ENCODE measurements at places on chromosomes 2 and 18.

GRCh38 chr2:8513601-8514273 is 168.1 kb upstream of the ID2 start:
- DNase-seq = no peak

DNA sequence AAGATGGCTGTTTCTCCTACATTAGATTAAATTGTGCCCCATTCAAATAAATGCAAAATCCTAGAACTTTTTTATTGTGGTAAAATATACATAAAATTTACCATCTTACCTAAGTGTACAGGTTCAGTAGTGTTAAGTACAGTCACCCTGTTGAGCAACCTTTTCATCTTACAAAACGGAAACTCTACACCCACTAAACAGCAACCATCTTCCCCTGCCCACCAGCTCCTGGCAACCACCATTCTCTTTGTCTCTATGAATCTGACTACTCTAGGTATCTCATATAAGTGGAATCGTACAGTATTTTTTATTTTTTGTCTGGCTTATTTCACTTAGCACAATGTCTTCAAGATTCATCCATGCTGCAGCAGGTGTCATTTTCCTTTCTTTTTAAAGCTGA is 53.0 kb downstream of the ASXL2 start:
- DNase-seq = no peak

- no peak for DNase-seq
Measured at GRCh38 chr2:241961454-241961853, 91.9 kb downstream of the RTP5 start.

DNA sequence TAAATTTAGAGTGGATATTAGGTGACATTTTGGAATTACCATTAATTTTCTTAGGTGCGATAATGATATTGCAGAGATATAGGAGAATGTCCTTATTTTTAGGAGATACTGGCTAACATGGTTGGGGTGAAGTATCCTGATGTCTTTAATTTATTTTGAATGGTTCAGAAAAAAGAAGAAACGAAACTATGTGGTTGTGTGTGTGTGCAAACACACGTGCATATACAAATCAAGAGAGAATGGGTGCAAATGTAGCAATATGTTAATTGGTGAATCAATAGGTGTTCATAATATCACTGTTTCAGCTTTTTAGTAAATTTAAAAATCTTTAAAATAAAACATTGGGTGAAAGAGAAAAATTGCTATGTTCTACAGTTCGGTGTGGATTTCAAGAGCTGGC is 140.9 kb downstream of the DIS3L2 start:
- DNase-seq = no peak

DNA sequence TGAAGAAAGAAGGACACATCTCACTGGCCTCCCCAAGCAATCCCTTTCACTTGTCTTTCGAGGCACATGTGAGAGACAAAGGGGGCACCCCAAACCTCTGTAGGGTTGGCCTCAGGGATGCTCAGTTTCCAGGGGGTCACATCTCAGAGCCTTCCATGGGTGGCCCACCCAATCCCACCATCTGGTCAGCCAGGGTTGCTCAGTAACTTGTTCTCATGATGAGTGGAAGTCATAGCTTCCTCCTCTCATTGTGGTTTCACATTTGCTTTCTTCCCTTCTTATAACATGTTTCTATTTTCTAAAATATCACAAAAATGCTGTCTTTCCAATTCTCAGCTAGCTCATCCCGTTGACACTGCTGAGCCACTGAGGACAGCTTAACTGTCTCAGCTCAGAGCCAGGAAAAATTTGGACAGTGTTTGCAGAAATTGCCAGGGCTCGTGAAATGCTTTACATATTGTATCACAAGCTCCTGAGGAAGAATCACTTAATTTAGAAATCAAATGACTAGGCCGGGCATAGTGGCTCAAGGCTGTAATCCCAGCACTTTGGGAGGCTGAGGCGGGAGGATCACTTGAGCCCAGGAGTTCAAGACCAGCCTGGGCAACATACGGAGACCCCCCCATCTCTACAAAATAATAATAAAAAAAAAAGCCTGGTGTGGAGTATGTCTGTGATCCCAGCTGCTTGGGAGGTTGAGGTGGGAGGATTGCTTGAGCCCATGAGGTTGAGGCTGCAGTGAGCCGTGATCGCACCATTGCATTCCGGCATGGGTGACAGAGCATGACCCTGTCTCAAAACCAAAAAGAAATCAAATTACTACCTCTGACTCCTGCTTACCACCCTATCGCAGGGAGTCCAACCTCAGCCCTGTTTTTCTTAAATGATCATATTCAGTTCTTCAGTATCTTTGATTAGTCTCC is 129.3 kb downstream of the PRKCE start:
- DNase-seq = no peak

DNA sequence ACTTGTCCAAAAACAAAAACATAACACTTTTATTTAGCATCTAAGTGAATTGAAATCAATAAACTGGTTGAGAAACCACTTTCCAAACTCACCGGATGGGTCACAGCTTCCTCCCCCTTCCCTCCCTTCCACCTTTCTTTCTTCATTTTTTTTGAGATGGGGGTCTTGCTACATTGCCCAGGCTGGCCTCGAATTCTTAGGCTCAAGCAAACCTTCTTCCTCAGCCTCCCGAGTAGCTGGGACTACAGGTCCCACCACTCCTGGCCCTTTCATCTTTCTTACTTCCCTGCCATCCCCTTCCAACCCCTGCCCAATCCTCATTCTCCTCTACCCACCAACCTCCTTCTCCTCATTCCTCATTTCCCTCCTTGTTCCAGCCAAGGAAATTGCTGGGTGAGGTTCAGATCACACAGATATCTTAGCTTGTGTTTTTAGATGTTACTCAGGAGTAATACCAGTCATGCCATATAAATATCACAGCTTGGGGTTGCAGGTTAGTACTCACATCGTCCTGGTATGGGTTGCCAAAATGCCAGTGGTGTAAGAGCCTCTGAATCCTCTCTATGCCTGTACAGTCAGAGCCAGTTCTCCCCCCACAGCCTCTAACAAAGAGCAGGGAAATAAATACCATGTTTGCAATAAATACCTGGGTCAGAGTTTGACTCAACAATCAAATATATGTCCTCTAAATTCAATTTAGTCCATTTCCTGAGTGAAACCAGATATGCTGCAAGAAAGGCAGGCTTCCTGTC is 132.7 kb upstream of the NDUFV2 start:
- no peak for DNase-seq

- no peak for DNase-seq
Measured at GRCh38 chr2:226600802-226601201, 198.8 kb downstream of the IRS1 start.

- no peak for DNase-seq
Measured at GRCh38 chr2:123163398-123163797, 861.7 kb upstream of the CNTNAP5 start.

DNA sequence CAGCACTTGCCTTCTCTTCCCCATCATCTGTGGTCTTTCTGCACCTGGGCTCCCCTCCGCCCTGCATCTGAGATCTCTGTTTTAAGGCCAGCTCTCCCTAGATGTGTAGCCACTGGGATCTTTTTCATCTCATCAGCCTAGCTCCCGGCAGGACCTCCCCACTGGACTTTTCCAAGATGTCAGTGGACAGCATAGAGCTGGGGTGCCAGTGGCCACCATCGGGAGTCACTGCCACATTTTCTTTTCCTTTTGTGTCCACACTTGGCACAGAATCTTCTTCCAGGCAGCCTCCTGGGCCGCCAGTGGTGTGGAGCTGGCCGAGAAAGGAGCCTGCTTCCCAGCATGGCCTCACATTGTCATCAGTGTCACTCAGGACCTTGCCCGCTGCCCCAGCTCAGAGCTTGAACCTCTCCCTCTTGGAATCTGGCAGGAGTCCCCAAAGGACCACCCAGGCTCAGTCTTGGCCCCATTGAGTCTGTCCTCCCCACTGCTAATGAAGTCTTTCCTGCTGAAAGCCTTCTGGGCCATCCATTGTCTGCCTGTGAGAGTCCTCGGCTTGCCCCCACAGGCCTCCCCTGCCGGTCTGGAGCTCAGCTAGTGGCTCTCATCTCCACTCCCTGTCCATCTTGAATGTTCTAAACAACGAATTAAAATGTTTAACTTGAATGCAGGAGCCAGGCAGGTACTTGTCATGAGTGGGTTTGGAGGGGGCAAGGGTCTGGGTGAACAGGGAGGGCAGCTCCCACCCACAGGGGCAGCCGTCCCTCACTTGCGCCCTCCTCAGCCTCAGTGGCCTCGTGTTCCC is 324.4 kb downstream of the GBX2 start:
- no peak for DNase-seq

DNA sequence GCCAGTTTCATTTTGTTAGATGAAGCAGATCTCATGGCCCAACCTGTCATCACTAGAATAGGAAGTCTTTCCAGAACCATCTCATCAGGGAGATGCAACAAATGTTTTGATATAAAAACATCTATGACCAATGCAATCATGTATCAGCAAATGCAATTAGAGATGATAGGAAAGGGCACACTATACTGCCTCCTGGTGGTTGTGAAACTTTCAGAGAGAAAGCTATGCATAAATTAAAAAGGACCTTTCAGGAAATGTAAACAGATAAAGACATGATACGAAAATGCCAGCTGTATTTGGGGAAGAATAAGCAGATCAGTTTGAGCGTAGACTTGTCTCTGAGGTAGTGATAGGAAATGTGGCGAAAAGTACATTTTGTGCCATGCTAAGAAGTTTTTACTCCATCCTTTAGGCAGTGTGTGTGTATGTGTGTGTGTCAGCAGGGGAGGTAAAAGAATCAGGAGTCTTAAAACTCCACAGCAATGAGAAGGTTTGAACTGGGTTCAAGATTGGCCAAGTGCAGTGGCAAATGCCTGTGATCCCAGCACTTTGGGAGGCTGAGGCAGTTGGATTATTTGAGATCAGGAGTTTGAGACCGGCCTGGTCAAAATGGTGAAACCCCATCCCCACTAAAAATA is 479.3 kb downstream of the CPS1 start:
- DNase-seq = no peak

DNA sequence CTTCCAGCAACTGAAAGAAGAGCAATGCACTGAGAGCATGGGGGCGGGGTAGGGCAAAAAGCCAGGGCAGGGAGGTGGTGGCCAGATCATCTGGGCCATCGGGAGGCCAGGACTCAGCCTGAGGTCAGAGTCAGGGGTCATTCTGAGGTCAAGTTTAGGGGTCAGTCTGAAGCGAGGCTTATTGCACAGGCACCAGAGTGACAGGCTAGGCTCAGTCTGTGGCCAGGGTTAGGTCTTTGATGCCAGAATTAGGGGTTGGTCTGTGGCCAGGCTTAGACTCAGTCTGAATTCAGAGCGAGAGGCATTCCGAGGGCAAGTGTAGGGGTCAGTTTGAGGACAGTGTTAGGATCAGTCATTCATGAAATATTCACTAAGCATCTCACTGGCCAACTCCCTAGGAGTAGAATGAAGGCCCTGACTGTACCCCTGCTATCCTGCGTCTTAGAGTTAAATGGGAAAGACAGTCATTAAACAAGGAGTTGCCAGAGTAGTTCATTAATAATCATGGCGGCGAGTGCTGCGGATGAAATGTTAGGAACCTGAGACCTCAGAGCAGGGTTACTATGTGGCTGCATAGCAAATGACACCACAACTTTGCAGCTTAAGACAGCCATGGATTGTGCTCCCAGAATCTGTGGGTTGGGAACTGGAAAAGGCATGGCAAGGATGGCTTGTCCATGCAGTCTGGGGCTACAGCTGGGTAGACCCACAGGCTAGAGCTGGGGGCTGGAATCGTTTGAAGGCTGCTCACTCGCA is 198.7 kb downstream of the CYP26B1 start:
- DNase-seq = no peak

GRCh38 chr2:72757177-72757775 is 68.6 kb downstream of the EXOC6B start:
- no peak for DNase-seq

DNA sequence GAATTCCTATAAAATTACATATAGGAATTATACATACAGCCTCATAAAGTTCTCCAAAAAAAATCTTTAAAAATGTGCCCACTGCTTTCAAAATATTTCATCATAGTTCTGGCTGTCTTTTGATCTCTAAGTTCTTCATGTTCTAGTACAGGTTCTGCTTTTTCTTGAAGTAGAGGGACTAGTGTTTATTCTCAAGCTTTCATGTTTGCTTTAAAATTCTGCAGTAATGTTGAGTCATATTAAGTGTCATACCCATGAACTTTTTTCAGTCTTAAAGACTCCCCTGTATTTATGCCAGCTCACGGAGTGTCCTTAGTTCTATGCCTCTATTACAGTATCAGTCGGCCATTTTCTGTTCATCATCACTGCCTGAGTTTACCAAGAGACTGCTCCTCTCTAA is 54.8 kb upstream of the CCDC141 start:
- no peak for DNase-seq

DNA sequence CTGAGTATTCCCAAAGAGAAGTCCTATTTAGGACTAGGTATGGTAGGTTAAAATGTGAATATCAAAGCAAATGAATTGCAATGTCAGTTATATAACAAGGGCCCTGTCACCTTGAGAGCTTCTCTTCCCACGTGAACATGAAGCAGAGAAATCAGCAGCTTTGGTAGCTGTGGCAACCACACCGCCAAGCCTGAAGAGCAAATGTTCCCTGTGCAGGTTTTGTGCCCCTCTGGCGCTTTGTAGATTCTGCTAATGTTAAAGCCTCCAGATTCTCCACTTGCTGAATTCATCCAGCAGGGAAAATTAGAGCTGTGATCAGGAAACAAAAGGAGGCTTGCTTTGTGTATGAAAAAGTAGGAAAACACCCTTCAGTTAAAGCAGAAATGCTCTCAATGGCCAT is 322.6 kb downstream of the RBM43 start:
- DNase-seq = no peak

- DNase-seq = no peak
Measured at GRCh38 chr2:125125902-125126301, 1100.8 kb downstream of the CNTNAP5 start.

DNA sequence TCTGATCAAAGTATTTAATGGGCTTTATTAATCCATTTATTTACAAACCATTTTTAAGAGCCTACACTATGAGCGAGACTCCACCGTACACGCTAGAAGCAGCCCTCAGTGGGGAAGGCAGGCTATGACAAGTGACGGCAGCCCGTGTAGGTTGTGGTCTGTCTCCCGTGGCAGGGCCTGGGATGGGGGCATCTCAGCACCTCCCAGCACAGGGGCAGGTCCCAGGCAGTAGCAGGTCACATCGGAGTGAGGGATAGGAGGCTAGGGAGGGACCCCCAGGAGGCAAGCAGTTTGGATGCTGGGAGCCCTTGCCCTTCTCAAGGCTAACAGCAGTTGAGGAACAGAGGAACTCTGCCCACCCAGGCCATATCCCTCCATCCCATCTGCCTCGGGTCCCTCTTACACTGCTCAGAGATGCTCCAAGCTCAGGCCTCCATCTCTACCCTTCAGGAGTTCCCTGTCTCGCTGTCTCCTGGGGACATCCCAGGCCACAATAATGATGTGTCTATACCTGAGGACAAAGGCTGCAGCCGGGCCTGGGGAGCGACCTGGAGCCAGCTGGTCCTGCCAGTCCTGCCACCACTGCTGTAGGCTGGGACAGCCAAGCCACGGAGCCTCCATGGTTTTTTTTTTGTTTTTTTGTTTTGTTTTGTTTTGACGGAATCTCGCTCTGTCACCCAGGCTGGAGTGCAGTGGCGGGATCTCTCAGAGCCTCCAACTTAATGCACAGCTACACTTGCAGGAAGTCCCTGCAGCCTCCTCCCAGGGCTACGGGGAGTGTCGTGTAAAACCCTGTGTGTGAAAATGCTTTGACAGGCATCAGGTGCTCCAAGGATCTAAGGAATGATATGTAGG is 92.0 kb downstream of the NDUFA10 start:
- no peak for DNase-seq

Measured in effector CD8-positive, alpha-beta T cell (primary cell).